CD4-positive, alpha-beta T cell treated with Interleukin-2 at 100 ng/mL for 4 hours (primary cell): ENCODE measurements at places on chromosomes 12 and 14.

DNA sequence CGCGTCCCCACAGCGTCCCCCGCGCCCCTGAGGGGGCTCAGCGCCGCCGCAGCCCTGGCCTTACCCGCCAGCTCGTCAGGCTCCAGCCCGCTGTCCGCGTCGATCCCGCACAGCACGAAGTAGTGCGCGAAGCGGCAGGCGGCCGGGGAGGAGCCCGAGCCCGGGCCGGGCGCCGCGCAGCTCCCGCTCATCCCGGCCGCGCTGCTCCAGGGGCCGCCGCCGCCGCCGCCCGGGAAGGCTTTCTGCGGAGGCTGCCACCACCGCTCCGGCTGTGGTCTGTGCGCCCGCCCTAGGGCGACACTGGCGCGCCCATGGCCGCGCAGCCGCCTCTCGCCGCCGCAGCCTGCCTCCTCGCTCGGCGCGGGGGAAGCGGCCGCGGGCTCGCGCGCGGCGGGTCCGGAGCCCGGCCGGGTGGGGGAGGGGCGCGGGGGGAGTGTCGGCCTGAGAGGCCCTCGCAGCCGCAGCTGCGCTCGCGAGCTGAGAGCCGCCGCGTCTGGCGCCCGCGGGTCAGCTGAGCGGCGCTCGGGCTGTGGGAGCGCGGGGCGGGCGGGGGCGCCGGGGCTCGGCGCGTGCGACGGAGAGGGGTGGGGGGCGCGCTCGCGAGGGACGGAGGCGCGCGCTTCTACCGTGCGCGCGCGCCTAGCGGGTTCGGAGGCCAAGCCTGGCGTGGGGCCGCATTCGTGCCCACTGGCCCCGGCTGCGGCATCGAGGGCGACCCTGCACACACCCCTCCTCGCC, at the start of gene DENND5B:
DENND5B (minus strand) TSS at position 495 of the 738 bp plus-strand sequence; CDS start at position 191, 304 bp downstream.
- no peak for DNase-seq

GRCh38 chr12:63909746-63910145, 65.2 kb downstream of the SRGAP1 start:
- DNase-seq, result no peak

- DNase-seq, result no peak
These were observed 16.1 kb downstream of the EML1 start for GRCh38 chr14:99809360-99809759.

DNA sequence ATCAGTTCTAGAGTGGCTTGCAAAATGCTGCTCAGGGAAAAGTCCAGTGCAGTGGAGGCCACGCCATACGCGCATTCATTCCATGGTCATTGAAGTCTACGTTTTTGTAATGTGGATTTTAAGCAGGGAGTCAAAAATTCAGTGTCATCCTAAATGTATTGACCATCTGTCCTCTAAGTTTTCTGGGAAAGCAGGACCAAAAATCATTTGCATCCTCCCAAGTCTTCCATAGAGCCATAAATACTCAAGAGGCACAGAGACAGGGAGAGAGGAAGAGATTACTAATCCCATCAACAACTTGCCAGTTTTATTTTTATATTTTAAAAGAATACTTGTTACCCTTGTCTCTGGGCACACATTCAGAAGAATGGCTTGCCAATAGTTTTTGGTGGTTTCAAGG, 36.9 kb downstream of the RHOJ start:
- DNase-seq, result no peak
